ENCODE measurements at places on chromosomes 3 and 15.
A peak's percentile ranks its signal among the peaks of the same experiment; 100 is the strongest.

GRCh38 chr3:77917225-77917624, 877.3 kb downstream of the ROBO2 start:
- DNase-seq = no peak

- no peak for DNase-seq
These were observed 40.8 kb upstream of the PRR23E start for GRCh38 chr3:127151992-127152650.

DNA sequence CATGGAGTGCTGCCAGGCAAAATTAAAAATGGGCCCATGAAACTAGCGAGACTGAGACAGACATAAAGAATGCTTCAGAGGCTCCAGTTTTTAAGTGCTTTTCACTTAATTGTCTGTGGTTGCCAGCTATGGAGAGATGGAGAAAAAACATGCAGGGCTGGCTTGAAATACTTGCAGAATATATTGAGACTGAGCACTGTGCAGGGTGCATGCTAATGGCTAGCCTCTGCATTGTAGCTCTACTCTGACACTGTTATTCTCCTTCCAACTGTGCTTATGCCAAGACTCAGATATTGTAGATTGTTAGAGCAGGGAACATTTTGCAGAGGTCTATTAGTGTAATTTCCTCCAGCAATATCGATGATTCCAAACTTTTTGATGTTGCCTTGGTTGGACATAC, 735.0 kb downstream of the PDCD6IP start:
- no peak for DNase-seq

- no peak for DNase-seq
These were observed 10.8 kb upstream of the RARRES1 start for GRCh38 chr3:158742871-158743663.

- no peak for DNase-seq
These were observed 3.2 kb downstream of the SEMA6D start for GRCh38 chr15:47720555-47720954.

DNA sequence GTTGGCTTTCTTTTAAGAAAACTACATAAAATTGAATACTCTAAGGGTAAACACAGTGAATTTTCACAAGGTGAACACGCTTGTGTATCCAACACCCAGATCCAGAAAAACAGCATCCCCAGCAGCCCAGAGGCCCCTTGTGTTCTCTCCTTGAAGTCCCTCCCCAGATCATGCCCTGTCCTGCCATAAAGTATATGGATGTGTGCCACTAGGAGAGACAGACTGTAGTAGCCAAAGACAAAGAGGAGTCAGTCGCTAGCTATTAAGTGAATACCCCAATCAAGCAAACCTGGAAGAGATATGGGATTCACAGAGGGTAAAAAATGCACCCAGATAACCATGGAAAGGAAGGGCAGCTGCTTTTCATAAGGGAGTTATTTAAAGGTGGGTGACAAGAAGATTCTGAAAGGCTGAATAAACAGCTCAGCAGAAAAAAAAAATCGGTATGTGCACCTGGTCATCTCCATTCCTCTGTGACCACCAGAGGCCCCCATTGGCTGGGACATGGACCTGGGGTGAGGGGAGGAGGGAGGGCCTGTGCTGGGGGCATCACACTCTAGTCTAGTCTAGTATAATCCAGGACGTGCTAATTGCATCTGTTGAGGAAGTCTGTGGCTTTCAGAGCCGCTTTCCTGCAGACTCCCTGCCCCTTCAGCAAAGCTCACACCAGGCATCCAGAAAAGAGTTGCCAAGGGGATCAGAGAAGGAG, 167.3 kb upstream of the NDN start:
- peak; percentile 34 for DNase-seq

DNA sequence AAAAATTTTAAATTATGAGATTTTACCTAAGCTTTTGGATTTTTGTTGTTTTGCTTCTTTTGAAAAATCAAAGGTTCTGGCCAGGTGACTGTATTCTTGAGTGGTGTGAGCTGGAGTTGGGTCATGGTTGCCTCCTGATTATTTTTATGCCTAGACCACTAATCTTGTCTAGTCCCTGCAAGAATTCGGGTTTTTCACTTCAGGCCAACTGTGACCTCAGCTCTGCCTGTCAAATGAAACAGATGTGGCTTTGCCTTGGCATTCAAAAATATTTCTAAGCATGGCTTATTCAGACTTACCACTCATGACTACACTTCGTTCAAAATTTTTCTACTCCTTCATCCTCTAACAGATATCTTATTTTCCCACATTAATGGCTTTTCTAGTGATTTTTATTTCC, 25.4 kb upstream of the CDV3 start:
- DNase-seq = no peak

DNA sequence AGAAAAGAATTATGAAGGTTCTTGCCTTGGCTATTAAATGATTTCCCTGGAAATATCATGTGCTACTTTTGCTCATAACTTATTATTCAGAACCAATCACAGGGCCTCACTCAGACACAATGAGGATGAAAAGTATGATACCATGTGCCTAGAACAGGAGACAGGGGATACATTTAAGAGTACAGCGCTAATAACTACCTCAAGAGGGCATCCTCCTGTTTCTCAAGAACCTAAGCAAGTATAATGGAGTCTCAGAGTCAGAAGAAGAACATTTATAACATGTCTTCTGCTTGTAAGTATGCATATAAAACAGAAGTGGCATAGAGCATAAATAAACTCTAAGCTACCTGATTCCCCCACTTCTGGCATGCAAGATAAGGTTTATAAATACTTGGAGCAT, 125.4 kb upstream of the MME start:
- DNase-seq = peak; percentile 75

DNA sequence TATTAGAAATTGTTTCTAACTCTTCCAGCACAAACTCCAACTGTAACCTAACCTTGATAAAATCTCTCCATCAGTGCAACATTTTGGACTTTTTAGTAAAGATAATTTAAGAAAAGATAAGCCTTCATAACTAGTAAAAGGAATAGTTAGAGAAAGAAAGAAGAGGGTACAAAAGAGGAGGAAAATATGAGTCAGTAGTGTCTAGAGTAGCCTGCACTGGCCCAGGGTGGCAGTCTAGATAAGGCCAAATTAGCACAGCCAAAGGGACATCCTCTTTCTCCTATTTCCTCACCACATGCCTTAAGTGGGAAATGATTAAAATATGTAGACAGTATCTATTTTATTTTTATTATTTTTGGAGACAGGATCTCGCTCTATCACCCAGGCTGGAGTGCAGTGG, 3.7 kb downstream of the PROS1 start:
- DNase-seq = no peak

DNA sequence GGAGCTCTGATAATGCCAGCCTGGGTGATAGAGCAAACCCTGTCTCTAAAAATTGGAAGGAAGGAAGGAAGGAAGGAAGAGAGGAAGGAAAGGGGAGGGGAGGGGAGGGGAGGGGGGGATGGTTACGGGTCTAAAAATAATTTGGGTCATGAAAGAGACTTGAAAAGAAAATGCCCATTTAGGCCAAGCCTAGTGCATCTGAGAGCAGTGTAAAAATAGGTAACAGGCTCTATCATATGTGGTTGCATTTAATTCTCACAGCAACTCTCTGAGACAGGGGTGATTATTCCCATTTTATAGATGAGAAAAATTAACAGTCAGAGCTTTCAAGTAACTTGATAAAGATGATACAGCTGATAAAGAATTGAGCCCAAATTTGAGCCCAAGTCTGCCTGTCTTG, 3.6 kb upstream of the ECE2 start:
- DNase-seq = no peak
